ENCODE measurements at places on chromosomes 1 and 21.

DNA sequence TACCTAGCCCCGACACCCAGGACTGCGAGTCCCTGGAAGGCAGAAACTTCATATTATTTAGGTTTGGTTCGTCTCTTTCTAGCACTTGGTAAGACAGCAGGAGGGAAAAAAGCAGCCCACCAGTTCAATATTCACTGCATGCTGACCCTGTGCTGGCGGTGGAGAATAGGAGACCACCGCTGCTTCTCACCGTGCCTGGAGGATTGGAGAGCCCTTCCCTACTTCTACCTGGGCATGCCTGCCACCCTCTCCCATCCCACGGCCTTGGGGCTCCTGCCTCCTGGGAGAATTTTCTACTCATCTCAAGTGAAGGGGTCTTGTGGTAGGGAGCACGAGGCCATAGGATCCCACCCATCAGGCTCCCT is 5.4 kb downstream of the MTHFR start:
- DNase-seq, result no peak
- H3K4me1 ChIP-seq, result peaks cover 34% of the 10 kb centered on the region
- H3K36me3 ChIP-seq, result peaks cover 40% of the 10 kb centered on the region
- H3K4me3 ChIP-seq, result no peak overlapping the region
- no peak overlapping the region for H3K27ac ChIP-seq

DNA sequence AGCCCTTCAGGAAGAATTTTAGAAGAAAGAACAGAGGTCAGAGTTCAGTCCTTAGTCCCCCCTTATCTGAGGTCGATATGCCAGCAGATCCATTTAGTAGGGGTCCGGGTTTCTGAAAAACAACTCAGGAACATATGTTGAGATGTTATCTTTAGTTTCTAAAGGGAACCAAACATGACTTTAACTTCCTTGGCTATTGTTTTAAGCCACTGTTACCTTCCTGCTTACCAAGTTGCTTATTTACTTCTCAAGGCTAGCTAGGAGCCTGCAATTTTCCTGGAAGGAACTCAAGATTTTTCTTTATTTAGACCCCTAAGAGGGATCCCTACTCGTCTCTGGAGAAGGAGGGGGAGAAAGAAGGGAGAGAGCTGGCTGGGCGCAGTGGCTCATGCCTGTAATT is 54.3 kb downstream of the KCNC4 start:
- peaks cover 5% of the 10 kb centered on the region for H3K27me3 ChIP-seq

DNA sequence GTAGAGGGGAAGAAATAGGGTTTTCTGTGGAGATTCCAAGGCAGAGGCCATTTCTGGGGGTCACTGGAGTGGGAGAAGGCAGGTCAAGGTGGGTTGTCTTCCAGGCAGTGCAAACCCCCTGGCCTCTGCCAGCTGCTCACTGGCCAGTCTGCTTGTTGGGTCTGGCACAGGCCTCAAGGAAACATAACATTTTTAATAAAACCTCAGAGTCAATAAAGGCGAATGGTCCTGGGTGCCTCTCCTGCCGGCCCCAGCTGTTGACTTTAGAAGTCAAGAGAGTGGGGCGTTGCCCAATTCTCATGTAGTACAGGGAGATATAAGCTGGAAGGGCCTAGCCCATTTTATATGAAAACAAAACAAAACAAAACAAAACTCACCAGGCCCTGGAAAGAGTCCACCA is 36.6 kb downstream of the RUNX3 start:
- H3K27ac ChIP-seq, result no peak overlapping the region
- peaks cover 4% of the 10 kb centered on the region for H3K4me1 ChIP-seq
- H3K36me3 ChIP-seq, result peaks cover 13% of the 10 kb centered on the region
- no peak for DNase-seq
- peaks cover 3% of the 10 kb centered on the region for H3K27me3 ChIP-seq

GRCh38 chr1:41416552-41417334 is 55.5 kb downstream of the FOXO6 start:
- H3K36me3 ChIP-seq, result no peaks in the 10 kb centered on the region
- no peak overlapping the region for H3K4me3 ChIP-seq
- peak; percentile 59 for DNase-seq
- no peak overlapping the region for H3K27ac ChIP-seq
- H3K4me1 ChIP-seq, result no peaks in the 10 kb centered on the region

DNA sequence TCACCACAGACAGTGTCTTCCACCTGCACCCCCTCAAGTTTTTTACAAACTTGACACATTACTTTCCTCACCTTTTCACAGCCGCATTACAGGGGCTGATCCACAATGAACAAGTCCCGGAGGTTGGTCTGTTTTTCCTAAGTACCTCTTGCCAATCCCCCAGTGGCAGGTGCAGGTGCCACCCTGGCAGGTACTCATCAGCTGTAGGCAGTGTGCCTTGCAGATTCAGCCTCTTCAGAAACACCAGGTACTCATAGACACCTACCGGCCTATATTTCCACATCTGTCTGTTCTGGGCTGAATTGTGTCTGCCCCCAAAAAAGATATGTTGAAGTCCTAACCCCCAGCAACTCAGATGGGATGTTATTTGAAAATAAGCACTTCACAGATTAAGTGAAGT is 81.4 kb upstream of the CNIH3 start:
- H3K27ac ChIP-seq, result no peak overlapping the region
- H3K4me3 ChIP-seq, result no peak overlapping the region
- peaks cover 22% of the 10 kb centered on the region for H3K27me3 ChIP-seq
- no peak for DNase-seq

DNA sequence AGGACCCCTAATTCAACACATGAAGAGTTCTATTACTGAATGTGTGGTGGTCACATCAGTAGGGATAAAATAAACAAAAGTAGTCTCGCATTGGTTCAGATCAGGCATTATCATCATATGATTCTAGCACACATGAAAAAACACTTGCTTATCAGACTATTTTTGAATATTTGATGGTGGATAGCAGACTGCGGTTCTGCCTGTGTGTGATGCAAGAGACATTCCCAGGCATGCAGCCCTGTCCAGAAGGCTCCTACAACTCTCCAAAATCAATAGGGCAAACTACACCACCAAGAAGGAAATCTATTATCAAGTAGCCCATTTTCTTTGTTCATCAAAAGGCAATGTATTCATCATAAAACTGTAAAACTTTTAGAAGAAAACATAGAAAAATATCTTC is 304.7 kb downstream of the DUSP10 start:
- H3K4me3 ChIP-seq, result no peak overlapping the region
- H3K27ac ChIP-seq, result no peak overlapping the region
- H3K4me1 ChIP-seq, result peaks cover 21% of the 10 kb centered on the region
- no peaks in the 10 kb centered on the region for H3K36me3 ChIP-seq
- no peaks in the 10 kb centered on the region for H3K27me3 ChIP-seq

Measured in activated CD8-positive, alpha-beta T cell treated with anti-CD3 and anti-CD28 coated beads, Interleukin-2, amount 10 ng/mL, durations not matched to agents 7 days and 5 days (primary cell).